ENCODE measurements at places on chromosomes 12 and 14. TPM values are rescaled to one million over a fixed set of nuclear protein-coding genes. Genes with fewer than 3 reads are reported as not detected.

DNA sequence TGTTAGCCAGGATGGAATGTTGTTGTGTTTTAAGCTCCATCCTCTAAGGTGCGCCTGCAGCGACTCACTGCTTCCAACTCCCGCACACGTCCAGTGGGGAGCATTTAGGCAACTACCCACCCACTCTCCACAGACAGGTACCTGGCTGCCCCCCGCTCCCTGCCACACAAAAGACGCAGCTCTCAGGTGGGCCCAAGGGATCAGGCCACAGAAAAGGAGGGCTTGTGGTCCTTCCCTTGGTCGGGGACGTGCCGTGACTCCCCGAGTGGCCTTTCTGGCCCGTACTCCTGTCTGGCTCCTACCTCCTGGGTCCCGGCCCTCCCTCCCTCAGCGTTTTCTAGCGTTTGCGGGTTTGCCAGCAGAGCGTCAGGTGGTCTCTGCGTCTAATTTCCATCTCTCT, 16.2 kb downstream of the TEDC1 start:
- no peak for DNase-seq
- no peak overlapping the region for H3K27ac ChIP-seq
- no peak overlapping the region for H3K4me3 ChIP-seq
- H3K4me1 ChIP-seq = no peaks in the 10 kb centered on the region
- no peaks in the 10 kb centered on the region for H3K36me3 ChIP-seq

GRCh38 chr14:77647853-77648252, 31.4 kb upstream of the SPTLC2 start:
- no peak overlapping the region for H3K4me3 ChIP-seq
- no peaks in the 10 kb centered on the region for H3K27me3 ChIP-seq
- H3K4me1 ChIP-seq = no peaks in the 10 kb centered on the region

GRCh38 chr12:2959192-2959504, at the start of gene TEAD4:
Gene TEAD4, plus strand, starts transcription at chr12:2959397.
- peak; percentile 68 for DNase-seq
- peaks cover 55% of the 10 kb centered on the region for H3K4me1 ChIP-seq
- H3K4me3 ChIP-seq = peak within 1 kb of the TSS; percentile 76

DNA sequence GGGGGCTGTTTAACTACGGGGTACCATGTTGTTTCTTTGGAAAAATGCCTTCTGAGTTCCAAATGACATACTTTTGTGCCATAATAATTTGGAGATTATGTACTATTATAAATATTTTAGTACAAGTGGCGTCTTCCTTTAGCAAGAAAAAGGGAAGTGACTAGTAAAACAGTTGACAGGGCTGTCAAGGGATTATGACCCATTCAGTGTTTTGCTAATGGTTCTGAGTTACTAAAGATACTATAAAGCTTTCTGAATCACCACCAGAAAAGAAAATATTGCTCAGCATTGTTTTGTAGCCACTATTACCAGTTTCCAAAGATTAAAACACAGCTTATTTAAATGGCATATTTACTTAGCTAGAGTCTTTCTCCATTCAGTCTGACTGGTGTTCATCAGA, 334.9 kb downstream of the SNAPC1 start:
- H3K4me1 ChIP-seq = no peaks in the 10 kb centered on the region
- no peak overlapping the region for H3K4me3 ChIP-seq
- H3K27me3 ChIP-seq = no peaks in the 10 kb centered on the region
- no peaks in the 10 kb centered on the region for H3K36me3 ChIP-seq
- H3K27ac ChIP-seq = no peak overlapping the region

NPFF gene
- not detected for total RNA-seq

DNA sequence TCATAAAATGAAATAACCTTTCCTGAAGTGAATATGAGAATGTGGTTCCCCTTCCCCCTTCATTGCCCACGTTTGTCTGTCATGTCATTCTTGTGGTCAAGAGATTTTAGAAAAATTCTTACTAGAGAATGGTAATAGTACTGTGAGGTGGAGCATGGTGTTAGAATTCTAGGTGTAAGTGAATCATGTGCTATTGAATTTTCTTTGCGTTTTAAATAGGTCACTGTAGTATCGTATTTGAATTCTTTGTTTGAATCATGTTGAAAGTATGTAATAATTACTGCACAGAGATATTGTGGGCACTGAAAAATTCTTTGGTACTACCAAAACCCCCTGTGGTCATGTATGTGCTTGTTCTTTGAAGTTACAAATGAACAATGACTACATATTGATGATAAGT, 49.9 kb downstream of the FUT8 start:
- H3K36me3 ChIP-seq = peaks cover 24% of the 10 kb centered on the region
- no peak overlapping the region for H3K4me3 ChIP-seq
- no peak for DNase-seq

DNA sequence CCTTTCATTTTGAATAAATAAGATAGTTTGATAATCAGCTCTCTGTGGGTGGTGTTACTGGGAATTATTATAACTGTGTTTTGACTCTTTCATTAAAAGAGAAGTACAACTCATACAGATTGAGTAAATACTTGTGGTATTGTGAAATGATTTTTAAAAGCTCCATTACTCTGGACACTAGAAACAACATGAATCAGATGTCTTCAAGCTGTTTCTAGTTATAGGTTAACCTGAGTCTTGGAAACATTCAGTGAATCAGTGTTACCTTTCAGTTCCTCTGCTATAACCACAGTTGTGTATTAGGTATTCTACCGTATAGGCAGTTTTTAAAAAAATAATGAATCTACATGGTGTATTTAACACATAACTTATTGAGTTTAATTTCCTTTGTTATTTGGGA, 128.4 kb upstream of the SSTR1 start:
- H3K4me3 ChIP-seq = no peak overlapping the region
- H3K4me1 ChIP-seq = no peaks in the 10 kb centered on the region
- H3K27me3 ChIP-seq = no peaks in the 10 kb centered on the region
- H3K36me3 ChIP-seq = no peaks in the 10 kb centered on the region
- DNase-seq = no peak
- H3K27ac ChIP-seq = no peak overlapping the region

DNA sequence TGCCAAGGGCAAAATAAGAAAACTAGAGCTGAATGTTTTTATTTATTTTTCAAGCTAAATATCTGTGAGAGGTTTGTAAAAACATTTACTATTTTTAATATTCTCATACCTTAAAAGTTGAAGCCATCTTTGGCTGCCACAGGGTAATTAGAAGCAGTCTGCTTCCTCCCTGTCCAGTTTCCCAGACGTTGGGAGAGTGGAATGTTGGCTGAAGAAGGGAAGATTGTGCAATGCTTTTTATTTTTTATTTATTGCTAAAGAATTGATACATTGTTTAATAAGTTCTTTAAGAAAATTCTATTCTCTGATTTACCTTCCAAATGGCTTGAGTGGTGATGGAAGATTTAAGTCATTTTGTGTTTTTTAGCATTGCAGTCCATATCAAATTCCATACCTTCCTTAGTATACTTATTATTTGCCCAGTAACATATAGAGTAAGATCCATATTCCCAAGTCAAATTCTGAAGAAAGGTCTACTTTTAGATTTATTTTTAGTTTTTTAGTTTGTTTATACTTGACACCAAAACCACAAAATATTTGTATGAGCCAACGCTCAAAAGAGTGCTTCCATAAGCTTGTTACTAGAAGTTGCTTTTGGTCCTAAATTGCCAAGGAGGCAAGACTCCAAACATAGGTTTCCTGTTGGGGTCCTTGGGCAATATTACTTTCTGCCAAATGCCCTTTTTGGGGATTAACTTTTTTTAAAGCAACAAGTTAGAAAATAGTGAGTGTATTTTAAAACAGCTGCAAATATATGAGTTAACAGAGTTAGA, 124.0 kb upstream of the CPM start:
- H3K4me1 ChIP-seq = peaks cover 5% of the 10 kb centered on the region
- DNase-seq = no peak
- no peak overlapping the region for H3K27ac ChIP-seq
- H3K36me3 ChIP-seq = no peaks in the 10 kb centered on the region
- no peak overlapping the region for H3K4me3 ChIP-seq
- no peaks in the 10 kb centered on the region for H3K27me3 ChIP-seq

- H3K27me3 ChIP-seq = peaks cover 39% of the 10 kb centered on the region
- H3K4me3 ChIP-seq = no peak overlapping the region
- no peak for DNase-seq
Observed at GRCh38 chr14:88168498-88169165, 154.4 kb downstream of the KCNK10 start.

GRCh38 chr14:71486279-71486678, 445.9 kb upstream of the RGS6 start:
- H3K27ac ChIP-seq = no peak overlapping the region
- no peaks in the 10 kb centered on the region for H3K36me3 ChIP-seq
- H3K4me3 ChIP-seq = no peak overlapping the region
- no peaks in the 10 kb centered on the region for H3K4me1 ChIP-seq

DNA sequence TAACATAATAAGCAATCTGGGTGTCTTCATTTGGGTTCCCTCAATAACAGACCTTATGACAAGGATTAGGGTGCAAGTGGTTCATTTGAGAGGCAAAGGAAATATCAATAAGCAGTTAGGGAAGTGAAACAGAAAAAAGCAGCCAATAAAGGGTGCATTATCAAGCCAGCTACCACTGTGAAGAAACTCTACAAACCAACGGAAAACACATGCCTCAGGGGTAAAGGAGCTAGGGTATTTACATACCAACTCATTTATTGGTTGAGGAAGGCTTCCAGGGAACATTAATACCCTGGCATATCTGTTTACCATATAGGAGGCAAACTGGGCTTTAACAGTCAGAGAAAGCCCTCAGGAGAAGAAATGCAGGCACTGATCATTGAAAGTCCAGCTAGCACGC, 22.7 kb upstream of the IFNG-AS1 start:
- no peak for DNase-seq
- no peak overlapping the region for H3K27ac ChIP-seq
- no peak overlapping the region for H3K4me3 ChIP-seq
- H3K27me3 ChIP-seq = no peaks in the 10 kb centered on the region
- H3K36me3 ChIP-seq = no peaks in the 10 kb centered on the region
- peaks cover 5% of the 10 kb centered on the region for H3K4me1 ChIP-seq

KRT83 gene
- total RNA-seq = not detected

- no peak overlapping the region for H3K4me3 ChIP-seq
- no peaks in the 10 kb centered on the region for H3K4me1 ChIP-seq
- peaks cover 54% of the 10 kb centered on the region for H3K27me3 ChIP-seq
- no peak overlapping the region for H3K27ac ChIP-seq
- no peaks in the 10 kb centered on the region for H3K36me3 ChIP-seq
Observed at GRCh38 chr14:104344818-104345620, 206.6 kb downstream of the KIF26A start.

- no peaks in the 10 kb centered on the region for H3K36me3 ChIP-seq
- no peak overlapping the region for H3K4me3 ChIP-seq
- H3K4me1 ChIP-seq = no peaks in the 10 kb centered on the region
- no peak overlapping the region for H3K27ac ChIP-seq
- no peak for DNase-seq
Observed at GRCh38 chr14:22388669-22389595, 200.1 kb downstream of the DAD1 start.

- H3K36me3 ChIP-seq = no peaks in the 10 kb centered on the region
- no peak overlapping the region for H3K27ac ChIP-seq
- H3K4me3 ChIP-seq = no peak overlapping the region
- H3K4me1 ChIP-seq = no peaks in the 10 kb centered on the region
Observed at GRCh38 chr12:54759751-54760150, 94.6 kb upstream of the MUCL1 start.

DNA sequence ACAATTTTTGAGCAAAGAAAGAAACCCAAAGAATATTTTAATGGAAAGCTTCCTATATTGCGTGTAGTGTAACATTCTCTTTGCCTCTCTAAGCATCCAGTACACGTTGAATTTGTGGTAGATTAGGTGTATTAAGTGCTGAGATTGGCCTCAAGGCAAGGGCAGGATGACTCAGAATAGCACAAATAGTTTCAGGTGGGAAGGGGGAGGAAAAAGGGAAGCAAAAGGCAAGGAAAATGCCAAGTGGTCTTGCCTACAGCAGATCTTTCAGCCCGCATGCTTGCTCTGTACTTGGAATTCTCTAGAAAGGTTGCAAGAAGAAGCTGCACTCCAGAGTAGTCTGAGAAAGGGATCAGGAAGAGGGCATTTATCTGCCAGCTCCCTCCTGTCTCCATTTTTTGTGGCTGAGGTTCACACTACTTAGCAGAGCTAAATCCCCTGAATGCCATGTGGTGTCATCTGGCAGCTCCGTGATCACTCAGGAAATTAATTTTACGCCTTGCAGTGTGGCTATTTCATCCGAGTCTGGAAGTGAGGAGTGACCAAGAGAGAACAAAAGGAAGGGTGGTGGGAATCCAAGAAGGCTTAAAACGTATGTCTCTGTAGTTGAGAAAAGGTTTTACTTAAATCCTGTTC, 28.5 kb downstream of the CDKN1B start:
- no peak overlapping the region for H3K4me3 ChIP-seq
- no peak for DNase-seq
- peak overlapping the region; percentile 60 for H3K27ac ChIP-seq
- no peaks in the 10 kb centered on the region for H3K27me3 ChIP-seq
- H3K4me1 ChIP-seq = peaks cover 11% of the 10 kb centered on the region
- no peaks in the 10 kb centered on the region for H3K36me3 ChIP-seq

GRCh38 chr12:52372216-52373154, 5.2 kb upstream of the KRT85 start:
- H3K36me3 ChIP-seq = no peaks in the 10 kb centered on the region
- H3K4me1 ChIP-seq = peaks cover 4% of the 10 kb centered on the region
- no peak overlapping the region for H3K27ac ChIP-seq
- H3K27me3 ChIP-seq = peaks cover 48% of the 10 kb centered on the region
- H3K4me3 ChIP-seq = no peak overlapping the region
- DNase-seq = peak; percentile 74

RDH16 gene
- 0.19 TPM for total RNA-seq

CISTR gene
- 2.1 TPM for total RNA-seq

PZP gene
- total RNA-seq = 0.36 TPM

- no peak overlapping the region for H3K27ac ChIP-seq
- no peak overlapping the region for H3K4me3 ChIP-seq
- peak; percentile 63 for DNase-seq
- H3K27me3 ChIP-seq = no peaks in the 10 kb centered on the region
- H3K36me3 ChIP-seq = no peaks in the 10 kb centered on the region
Observed at GRCh38 chr12:49776413-49776812, 35.1 kb downstream of the TMBIM6 start.

- no peak overlapping the region for H3K4me3 ChIP-seq
- no peaks in the 10 kb centered on the region for H3K4me1 ChIP-seq
- DNase-seq = no peak
- H3K36me3 ChIP-seq = no peaks in the 10 kb centered on the region
- no peaks in the 10 kb centered on the region for H3K27me3 ChIP-seq
- no peak overlapping the region for H3K27ac ChIP-seq
Observed at GRCh38 chr14:81042438-81042837, 87.0 kb downstream of the TSHR start.

DNA sequence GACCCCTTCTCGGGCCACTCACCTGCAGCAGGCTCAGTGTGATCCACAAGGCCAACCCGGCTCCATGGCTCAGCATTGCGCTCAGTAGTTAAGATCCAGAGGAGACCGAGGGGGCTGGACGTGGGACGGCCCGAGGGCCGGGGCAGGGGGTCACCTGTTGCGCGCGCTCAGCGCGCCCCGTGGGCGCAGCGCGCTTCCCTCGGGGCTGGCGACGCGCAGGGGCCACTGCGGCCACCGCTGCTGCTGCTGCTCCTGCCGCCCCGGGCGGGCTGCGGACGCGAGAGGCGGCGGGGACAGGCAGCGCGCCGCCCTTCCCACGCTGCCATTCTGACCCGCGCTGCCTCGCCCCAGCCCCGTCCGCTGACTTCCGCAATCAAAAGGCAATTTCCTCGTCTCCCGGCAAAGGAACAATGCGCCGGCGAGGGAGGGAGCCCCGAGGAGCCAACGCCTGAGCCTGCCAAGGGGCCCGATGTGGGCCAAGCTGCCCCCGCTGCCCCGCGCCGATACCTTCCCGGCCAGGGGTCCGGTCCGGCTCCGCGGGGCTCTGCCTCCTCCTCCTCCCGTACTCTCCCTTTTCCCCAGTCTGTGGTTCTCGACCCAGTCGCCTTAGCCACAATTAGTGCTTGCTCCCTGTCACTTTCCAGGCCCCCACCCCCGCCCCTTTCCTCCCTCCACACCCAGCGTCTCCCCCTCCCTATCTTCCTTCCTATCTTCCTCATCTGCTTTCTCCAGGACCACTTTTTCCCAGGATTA, 27.3 kb downstream of the PTPRB start:
- peak overlapping the region; percentile 90 for H3K27ac ChIP-seq
- DNase-seq = peak; percentile 61
- H3K27me3 ChIP-seq = peaks cover 49% of the 10 kb centered on the region
- H3K36me3 ChIP-seq = no peaks in the 10 kb centered on the region

All from left ventricle myocardium inferior (tissue), 1 donor.